IPS-NIHi11 (cell line): ENCODE measurements at places on chromosomes 1 and 21.
A peak's percentile ranks its signal among the peaks of the same experiment; 100 is the strongest.

DNA sequence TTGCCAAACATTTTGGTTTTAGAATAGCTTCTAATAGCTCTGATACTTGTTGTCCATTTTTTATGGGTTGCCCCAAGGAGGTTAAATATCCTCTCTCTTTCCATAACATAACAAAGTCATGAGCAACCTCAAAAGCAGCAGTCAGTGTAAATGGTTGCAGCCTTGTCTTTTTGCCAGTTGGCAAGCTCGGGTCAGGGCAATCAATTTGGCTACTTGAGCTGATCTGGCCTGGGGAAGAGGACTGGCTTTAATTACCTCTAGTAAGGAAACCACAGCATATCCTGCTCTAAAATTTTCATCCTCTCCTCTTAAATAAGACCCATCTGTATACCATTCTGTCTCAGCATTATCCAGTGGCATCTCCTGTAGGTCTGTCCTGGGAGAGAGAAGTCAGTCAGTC lies 21.2 kb upstream of the FMO4 start:
- DNase-seq = no peak

GRCh38 chr1:168520052-168520751 lies 23.6 kb downstream of the XCL2 start:
- peak; percentile 33 for DNase-seq

GRCh38 chr1:222886878-222887351 lies 72.1 kb downstream of the DISP1 start:
- no peak for DNase-seq

GRCh38 chr1:67614511-67614934 lies 70.5 kb upstream of the GADD45A start:
- no peak for DNase-seq

DNA sequence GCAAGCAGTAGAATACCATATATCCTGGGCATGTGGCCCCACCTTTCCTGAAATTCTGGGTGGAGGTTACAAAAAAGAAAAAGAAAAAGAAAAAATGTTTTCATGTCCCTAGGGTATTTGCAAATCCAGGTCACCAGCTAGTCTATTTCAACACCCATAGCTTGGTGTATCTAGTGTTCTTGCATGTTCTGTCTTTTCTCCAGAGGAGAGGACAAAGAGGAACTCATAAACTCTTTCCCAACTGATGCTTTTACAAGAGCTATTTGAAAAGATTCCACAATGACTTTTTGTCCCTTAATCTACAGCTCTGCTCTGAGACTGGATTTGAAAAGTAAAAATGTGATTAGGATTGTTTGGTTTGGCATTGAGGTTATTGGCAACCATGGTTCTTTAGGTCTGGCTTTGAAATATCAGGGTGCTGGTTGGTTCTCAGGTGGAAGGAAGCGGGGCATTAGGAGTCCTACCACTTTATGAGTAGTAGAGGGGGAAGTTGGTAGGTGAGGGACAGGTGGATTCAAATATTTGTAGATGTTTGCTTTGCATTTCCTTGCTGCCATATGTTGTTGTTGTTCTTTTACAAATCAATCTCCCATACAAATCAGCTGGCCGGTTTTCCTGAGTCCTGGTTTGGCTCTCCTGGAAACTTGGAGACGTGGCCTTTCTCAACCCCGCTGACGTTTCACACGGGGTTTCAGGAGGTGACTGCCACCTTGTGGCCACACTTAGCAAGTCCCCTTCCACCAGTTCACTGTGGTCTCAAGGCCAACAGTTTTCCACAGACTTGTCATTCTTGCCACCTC lies 126.7 kb upstream of the KIAA0040 start:
- DNase-seq = peak; percentile 83

DNA sequence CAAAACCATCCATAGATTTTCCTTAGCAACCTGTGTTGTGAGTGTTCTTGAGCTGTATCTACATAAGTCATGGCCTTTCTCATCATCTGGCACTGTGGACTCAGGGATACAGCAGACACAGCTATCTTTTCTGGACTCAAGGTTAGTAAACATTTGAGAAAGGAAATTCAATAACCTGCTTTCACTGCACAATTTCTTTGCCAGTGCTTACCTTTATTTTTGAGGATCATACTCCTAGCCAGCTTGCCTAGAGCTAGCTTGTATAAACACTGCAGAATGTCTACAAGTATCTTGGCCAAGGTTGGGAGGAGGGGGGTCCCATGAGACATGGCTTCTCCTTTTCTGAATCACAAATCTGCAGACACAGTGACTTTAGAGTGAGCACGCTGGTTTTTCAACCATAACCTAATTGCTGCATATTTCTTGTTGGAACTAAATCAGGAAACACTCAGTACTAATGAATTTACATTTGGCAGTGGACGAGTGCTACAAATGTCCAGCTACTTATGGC lies 27.2 kb downstream of the ADAMTS5 start:
- DNase-seq = no peak

- DNase-seq = no peak
Measured at GRCh38 chr1:241696172-241696814, 44.2 kb downstream of the WDR64 start.

- DNase-seq = no peak
Measured at GRCh38 chr1:231410036-231410612, 12.0 kb downstream of the EGLN1 start.

DNA sequence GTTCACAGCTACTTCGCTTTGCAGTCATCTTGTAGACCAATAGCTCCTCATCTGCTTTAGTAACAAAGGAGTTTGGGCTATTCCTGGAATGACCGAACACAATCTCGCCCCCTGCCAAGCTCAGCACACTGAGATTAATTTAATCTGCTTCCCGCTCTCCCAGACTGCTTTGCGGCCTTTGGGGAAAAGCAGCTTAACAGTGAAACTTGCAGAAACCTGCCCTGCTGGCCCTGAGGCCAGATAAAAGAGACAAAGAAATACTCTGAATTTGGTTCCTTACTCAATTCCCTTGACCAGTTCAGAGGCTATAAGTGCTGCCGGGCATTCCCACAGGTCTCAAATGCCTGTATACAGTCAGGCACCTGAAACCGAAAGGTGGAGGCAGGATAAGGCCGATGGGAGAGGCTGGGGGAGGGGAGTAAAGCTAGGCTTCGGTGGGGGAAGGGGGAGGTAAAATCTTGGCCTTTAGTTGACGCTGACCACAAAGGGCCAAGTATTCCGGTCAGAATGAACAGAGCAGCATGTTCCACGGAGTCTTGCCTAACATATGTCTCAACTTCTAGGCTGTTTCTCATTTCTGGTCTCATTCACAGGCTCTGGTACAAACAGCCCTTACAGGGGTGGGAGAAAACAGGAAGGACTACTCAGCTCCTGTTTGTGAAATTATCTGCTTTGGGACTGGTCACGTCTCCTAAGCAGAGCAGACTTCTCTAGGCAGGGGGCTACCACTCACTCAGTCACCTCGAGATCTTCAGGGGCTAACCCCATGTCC lies 17.7 kb upstream of the A3GALT2 start:
- DNase-seq = no peak

GRCh38 chr1:64112281-64112680 lies 91.1 kb upstream of the UBE2U start:
- DNase-seq = no peak

DNA sequence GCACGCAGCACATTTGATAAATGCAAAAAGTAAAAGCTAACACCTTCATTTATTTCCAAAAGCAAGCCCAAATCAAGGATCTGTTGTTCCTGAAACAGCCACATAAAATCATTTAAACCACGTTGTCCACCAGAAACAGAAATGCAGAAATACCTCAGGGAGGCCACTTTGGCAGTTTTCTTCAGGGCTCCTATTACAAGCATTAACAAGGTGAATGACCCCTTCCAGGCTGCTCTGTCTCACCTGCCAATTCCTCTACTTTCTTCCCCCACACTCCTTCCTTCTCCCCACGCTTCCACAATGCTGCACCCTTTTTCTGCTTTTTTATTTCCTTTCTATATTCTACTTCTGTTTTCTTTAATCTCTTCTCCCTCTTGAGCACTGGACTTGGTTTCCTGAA lies 55.0 kb upstream of the PTGFRN start:
- DNase-seq = no peak

DNA sequence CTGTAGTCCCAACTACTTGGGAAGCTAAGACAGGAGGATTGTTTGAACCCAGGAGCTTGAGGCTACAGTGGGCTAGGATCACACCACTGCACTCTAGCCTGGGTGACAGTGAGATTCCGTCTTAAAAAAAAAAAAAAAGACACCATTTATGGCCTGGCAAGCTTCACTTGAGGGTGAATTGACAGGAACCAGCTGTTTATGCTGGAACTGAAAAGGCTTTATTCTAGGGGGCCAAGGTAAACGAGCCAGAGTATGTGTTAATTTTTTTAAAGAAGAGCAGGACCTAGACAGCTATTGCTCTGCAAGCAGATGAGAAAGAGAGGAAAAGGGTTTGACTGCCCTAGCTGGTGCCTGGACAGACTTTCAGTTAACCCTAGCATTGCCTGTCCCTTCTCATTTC lies 37.0 kb downstream of the S100A6 start:
- no peak for DNase-seq

GRCh38 chr1:57672346-57673140 lies 248.7 kb upstream of the DAB1 start:
- no peak for DNase-seq

DNA sequence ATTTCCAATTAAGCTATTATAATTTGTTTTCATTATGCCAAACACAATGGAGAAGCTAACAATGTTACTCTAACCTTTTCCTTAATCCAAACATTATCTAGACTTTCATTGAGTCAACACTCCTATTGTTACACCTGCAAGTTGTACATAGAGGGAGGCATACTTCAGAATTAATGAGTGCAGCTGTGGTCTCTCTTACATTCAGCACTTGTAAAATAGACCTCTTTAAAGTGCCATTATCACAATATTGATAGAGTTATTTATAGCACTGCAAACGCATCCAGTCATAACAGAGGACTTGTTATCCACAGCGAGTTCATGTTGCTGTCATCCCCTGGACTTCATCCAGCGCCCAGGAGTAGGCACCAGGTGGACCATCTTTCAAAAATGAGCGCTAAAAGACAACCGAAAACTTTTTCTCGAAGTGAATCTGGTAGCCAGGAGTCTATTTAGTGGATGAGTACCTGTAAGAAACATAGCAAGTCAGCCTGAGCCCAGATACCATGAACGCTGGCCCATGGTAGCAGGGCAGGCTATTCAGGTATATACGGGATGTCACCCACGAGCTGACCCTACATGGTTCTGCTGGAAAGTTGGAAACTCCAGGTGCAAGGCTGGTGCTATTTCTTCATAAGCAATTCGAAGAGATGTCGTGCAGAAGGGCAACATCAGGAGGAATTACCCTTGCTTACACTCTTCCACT lies 70.6 kb upstream of the NFIA start:
- no peak for DNase-seq

GRCh38 chr1:231931846-231932454 lies 305.4 kb downstream of the DISC1 start:
- peak; percentile 68 for DNase-seq

GRCh38 chr1:21963477-21964217 lies 13.2 kb upstream of the CELA3B start:
- DNase-seq = peak; percentile 84

- no peak for DNase-seq
Measured at GRCh38 chr1:42359466-42359865, 21.1 kb upstream of the RIMKLA start.

DNA sequence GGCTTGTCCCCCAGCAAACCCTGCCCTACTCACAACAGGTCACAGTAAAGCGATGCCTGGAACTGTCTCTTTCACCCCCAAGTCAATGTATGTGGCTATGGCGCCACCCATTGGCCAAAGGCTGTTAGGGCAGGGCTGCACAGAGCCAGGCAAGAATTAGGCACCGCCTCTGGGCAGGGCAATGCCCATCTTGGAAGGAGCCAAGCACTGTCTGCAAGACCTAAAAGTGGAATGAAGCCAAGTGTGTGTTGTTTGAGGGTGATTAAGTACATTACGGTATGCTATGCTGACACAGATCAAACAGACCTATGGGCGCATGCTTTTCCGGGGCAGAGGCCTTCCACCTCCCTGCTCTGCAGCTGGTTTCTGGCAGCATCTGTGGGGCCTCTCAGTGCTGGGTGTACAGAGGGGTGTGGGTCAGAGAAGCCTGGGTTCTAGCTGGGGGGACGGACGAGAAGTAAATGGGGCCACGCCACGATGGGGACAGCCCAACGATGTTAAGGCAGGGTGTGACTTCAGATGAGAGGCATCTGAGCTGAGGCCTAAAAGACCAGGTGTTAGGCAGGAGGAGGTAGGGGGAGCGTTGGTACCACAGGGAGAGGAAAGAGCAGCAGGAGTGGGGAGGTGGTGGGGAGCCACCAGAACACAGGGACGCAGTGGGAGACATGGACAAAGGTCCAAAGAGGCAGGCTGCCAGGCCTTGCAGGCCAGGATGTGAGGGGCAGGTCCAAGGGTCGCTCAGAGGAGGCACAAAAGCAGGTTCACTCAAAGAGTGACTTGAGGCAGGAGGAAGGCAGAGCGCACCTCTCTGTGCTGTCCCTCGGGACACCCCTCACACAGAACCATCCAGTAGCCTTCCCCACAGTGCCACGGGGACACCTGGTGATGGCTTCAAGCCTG lies 49.8 kb downstream of the ACOT7 start:
- DNase-seq = peak; percentile 86

GRCh38 chr1:17440827-17441168 lies 1.3 kb upstream of the RCC2 start:
- DNase-seq = no peak

DNA sequence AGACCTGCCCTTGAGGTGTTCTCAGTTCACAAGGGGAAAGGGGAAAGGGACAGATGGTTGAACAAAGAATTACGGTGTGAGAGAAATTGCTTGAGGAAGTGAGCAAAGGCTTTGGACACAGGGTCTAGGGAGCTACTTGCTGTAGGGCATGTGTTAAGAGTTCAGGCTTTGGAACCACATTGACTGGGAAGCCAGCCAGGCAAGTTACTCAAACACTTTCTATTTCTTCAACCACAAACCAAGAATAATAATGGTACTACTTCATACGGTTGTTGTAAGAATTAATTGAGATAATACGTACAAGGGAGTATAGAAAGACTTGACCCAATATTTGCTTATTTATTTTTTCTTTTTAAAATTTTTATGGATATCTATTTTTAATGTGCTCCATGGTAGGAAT lies 26.6 kb downstream of the AK4 start:
- no peak for DNase-seq

GRCh38 chr1:42368096-42368795 lies 12.3 kb upstream of the RIMKLA start:
- no peak for DNase-seq

- no peak for DNase-seq
Measured at GRCh38 chr1:46150085-46150484, 17.7 kb upstream of the PIK3R3 start.

- no peak for DNase-seq
Measured at GRCh38 chr1:221994274-221994698, 252.4 kb upstream of the DUSP10 start.

- DNase-seq = no peak
Measured at GRCh38 chr1:99740141-99740540, 26.3 kb downstream of the FRRS1 start.

DNA sequence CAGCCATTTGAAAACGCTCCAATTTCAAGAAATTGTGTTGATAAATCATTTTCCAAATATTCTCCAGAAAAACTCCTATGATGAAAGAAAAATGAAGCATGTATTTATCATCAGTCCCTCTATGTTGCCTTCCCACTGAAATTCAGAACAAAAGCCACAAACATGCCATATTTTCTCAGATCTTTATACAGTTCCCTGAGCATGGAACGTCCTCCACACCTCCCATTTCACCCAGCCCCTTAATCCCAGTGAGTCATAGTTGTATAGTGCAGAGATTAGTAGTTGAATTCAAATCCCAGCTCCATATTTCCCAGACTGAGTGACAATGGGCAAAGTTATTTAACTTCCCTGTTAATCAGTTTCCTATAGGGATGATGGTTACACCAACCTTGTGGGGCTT lies 20.6 kb upstream of the NPL start:
- DNase-seq = no peak
